ENCODE measurements at places on chromosomes 1 and 21.

DNA sequence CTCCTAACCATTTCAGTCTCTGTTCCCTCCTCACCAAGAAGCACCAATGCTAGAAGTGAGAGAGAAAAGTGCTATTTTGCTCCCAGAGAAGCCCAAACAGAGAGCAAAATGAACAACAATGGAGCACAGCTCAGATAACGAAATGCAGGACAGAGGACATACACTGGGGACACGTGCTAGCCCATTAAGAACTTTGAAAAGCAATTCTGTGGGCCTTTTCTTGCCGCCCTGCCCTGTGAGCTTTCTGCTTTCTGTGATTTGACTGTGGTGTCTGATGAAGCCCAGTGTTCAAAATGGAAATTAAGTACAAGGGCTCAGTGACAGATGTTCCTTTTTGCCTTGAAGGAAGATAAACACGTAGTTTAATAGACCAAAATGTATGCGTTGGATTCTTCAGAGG lies 130.8 kb downstream of the S1PR1 start:
- DNase-seq, result no peak

GRCh38 chr1:7827126-7827955 lies 25.5 kb downstream of the UTS2 start:
- DNase-seq, result no peak

- no peak for DNase-seq
Measured at GRCh38 chr21:42190486-42190863, 28.5 kb upstream of the ABCG1 start.

- DNase-seq, result no peak
Measured at GRCh38 chr1:189859385-189859977, 618.2 kb downstream of the BRINP3 start.

GRCh38 chr1:54282101-54282847 lies 82.3 kb downstream of the MRPL37 start:
- DNase-seq, result no peak

DNA sequence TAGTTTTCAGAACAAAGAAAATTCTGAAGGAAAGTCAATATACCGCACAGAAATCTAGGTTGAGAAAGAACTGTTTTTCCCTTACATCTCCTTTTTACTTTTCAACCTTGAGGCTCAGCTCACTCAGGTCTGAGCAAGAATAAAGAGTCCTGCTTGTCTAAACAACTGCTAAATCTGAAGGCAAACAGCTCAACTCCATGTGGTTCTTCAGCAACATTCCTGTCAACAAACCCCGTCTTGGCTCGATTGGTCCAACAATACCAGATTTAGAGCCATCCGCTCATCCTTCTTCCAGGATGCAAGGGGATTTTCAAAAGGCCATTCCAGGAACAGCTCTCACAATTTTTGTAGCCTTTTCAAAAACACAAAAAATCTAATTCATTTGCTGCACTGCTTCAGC lies 119.8 kb downstream of the HLCS start:
- DNase-seq, result no peak
